ENCODE measurements at places on chromosomes 4 and X.
A peak's percentile ranks its signal among the peaks of the same experiment; 100 is the strongest.

DNA sequence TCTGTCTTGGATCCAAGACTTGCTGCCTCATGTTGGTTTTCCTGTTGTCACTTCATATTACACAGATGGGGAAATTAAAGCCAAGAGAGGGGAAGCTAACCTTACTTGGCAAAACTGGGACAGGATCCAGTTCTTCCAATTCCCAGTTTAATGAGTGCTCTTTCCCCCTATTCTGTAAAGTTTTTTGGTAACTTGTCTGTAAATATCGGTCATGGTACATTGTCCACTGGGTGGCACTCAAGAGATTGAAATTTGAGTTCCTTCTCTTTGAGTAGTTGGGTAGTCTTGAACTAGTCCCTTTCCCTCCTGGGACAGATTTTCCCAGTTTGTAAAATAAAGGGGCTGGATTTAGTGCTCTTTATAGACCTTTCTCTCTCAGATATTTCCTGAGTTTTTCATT lies 12.4 kb upstream of the EOLA2 start:
- DNase-seq = peak; percentile 42

DNA sequence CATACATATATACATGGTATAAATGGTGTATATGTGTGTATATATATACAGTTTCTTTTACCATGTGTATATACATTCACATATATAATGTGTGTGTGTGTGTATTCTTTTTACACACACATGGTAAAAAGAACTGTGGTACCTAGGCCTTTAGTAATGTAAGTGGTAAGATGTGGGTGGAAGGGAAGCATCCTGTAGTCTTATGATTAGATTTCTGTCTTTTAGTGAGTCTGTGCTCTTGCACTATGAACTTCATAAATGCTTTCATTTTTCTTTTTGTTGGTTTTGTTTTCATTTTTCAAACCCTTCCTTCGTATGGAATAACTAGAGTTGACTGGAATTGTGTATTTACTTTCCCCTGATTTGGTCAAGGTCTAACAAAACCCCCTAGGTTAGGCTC lies 12.1 kb downstream of the PABPC4L start:
- no peak for DNase-seq

DNA sequence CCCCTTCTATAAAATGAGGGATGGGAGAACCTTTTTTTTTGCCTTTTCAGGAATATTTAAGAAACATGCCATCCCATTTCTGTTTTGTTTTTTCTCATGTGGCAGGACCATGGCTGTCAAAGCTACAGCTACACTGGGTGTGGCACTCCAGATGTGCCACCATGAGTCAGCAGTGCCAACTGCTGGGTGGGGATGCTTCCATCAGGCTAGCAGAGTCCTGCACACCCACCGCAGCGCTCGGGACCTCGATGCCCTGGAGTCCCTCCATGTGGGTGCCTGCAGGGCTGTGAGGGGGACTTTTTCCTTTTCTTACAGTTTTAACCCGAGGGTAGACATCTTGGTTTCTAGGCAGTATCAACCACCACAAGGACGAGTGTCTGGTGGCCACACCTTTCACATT lies 352.6 kb downstream of the NR3C2 start:
- DNase-seq = no peak

GRCh38 chrX:50799531-50799961 lies 14.4 kb downstream of the SHROOM4 start:
- DNase-seq = no peak

- DNase-seq = no peak
These were observed 368.7 kb upstream of the FTHL17 start for GRCh38 chrX:31440546-31440945.

DNA sequence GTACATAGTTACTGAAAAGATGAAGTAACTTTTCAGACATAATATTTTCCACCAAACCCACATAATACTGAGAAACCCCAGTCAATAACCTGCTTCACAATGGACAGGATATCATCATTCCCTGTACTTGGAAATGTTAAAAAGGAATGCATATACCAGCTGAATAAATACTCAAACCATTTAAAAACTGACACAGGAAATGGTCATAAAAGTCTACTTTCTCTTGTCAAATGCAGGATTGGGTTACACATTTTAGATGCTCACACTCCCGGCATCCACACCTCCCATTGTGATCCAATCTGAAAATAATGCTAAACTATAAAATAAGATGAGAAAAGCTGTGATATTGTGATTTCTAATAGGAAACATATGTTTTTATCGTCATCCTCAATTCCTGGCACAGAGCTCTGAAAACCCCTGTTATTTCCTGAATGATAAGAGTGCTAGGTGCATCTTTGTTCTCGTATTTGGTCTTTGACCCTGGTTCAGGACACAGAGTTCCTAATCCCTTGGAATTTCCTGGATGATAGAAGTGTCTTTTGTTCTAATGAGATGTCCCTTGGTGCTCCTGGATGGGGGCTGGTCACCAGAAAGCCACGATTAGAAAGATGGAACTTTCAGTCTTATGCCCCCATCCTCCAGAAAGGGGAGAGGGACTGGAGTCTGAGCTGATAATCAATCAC lies 821.3 kb downstream of the TRIML1 start:
- DNase-seq = no peak

DNA sequence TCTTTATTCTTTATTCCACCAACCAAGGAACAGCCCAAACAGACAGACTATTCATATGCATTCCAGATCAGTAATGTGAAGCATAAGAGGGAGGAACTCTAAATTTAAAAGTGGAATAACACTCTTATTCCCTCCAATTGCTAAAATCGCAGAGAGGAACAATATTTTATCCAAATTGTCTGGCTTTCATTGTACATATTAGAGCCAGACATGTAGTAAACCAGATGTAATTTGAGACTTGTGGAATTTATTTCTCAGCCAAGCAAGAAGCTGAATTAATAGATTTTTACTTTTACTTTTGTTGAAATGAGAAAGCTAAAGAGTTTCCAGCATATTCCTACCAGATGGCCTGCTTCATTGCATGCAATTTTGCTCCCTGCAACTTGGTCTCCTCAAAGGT lies 674.6 kb upstream of the SLIT2 start:
- no peak for DNase-seq

DNA sequence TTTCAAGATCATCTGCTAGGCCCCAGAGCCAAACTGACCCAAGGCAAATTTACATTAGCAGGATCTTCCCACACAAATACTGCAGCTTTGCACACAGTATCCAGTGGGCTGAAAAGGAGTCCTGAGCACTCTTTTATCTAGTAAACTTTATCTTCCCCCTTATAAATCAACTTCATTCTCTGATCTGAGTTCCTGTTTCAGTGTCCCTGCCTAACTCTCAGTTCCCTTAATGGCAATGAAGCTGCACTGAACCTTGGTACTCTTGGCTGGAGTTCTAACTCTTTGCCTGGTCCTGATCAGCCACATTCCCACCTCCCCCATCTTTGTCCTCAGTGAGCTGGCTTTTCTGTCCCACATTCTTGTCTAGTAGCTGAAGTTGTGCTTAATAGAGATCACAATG lies 37.4 kb downstream of the EDA2R start:
- DNase-seq = no peak

- no peak for DNase-seq
These were observed 775.9 kb downstream of the TRIML1 start for GRCh38 chr4:188915175-188915574.

GRCh38 chrX:106170318-106170717 lies 2.2 kb downstream of the PWWP3B start:
- peak; percentile 32 for DNase-seq

DNA sequence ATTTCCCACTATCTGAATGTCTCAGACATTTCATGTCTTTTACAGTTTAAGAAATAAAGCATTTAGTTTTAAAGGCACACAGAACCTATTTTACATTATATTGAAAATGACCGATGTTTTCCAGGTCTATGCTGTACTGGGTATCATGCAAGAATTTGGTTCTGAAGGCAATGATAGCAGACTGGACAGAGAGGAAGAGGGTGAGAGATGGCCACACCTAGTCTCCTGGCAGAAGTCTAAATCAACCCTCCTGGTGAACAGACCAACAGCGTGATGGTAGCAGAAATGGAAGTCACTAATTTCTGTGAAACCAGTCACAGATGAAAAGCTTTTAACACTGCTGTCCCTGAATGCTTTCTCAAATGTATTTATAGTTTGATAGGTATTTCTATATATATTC lies 41.9 kb downstream of the MID1 start:
- no peak for DNase-seq

GRCh38 chr4:160316036-160316435 lies 1213.2 kb downstream of the RAPGEF2 start:
- DNase-seq = no peak
